ENCODE measurements at places on chromosomes 2 and 18.

DNA sequence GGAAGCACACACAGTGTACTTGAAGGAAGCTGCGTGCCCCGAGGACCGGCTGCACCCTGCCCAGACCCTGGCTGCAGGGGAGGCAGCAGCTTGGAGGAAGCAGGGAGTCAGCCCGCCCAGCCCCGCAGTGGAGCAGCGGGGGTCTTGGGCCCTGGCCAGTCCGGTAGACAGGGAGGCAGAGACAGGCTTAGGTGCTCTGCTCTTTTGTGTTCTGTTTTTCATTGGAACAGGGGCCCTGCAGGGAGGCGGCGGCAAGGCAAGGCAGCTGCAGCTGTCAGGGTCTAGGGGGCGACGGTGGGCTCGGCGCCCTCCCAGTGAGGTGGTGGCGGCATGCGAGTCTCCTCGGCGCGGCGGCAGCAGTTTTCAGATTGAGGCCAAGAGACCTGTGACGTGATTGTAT lies 53.3 kb upstream of the TFCP2L1 start:
- no peak for DNase-seq

GRCh38 chr2:98387478-98387877 lies 41.2 kb downstream of the CNGA3 start:
- DNase-seq, result no peak

- DNase-seq, result no peak
Measured at GRCh38 chr2:79717364-79718007, 204.6 kb downstream of the CTNNA2 start.

GRCh38 chr2:235206980-235207579 lies 255.3 kb downstream of the SH3BP4 start:
- DNase-seq, result no peak

- DNase-seq, result no peak
Measured at GRCh38 chr2:38095996-38096861, 20.3 kb upstream of the CYP1B1 start.

- no peak for DNase-seq
Measured at GRCh38 chr18:37442477-37442876, 123.1 kb downstream of the CELF4 start.

DNA sequence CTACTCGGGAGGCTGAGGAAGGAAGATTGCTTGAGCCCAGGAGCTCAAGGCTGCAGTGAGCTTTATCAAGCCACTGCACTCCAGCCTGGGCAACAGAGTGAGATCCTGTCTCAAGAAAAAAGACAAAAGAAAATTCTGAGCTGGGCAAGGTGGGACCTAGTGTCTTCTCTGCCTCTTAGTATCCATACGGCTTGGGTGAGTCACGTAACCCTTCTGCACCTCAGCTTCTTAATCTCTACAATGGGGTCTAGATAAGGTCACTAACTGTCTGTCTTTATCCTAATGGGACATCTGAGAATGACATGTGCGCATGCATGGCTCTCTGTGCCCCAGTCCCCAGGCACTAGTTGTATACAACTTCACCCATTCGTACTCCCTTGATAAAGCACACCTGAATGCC lies 53.4 kb upstream of the TLK1 start:
- no peak for DNase-seq

DNA sequence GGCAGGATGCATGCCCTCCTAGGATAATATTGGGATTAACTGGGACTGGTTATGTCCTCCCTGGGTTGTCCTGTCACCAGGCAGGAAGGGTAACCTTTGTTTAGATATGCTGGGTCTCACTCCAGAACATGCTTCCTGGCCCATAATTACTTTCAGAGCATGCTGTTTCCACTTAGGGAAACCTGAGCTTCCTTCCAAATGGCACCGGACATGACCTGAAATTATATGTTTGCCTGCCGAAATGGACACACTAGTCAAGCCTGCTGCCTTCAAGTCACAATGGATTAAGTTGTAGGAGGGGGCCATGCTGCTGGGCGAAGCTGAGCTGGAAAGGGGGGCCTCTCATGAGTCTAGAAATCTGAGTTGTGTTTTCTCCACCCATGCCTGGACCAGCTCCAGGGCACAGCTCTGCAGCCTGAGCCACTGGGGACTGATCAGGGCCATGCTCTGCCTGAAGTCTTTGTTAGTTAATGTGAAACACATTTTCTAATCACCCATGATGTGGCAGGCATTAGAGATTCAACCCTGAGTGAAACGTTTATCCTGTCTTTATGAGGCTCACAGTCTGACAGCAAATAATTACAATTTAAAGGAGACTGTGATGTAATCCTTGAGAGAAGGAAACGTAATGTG lies 273.3 kb downstream of the TNS1 start:
- DNase-seq, result no peak

- no peak for DNase-seq
Measured at GRCh38 chr2:83887757-83888156, 571.3 kb downstream of the SUCLG1 start.

DNA sequence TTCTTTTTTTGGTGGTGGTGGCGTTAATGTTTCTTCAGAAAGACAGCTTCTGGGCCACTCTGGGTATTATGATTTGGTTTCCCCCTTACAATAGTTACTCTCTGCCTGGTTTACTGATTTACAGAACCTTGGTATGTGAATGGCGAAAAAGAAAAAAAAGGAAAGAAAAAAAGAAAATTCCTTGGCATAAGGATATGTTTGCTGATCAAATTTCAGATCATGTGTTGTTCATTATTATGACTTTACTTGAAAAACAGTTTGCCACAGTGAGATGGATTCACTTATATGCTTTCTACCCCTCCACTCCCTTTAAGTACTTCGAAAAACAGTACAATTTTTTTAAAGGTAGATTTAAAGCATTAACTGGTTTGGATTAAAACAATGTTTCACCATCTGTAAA lies 21.0 kb downstream of the BCL11A start:
- DNase-seq, result no peak

DNA sequence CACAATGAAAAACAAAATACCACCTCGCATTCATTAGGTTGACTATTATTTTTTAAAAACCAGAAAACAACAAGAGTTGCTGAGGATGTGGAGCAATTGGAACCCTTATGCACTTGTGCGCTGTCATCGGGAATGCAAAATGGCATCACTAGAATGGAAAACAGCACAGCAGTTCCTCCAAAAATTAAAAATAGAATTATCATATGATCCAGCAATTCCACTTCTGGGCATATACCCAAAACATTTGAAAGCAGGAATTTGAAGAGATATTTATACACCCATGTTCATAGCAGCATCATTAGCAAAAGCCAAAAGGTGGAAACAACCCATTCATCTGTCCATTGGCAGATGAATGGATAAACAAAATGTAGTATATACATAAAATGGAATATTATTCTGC lies 11.9 kb upstream of the NMUR1 start:
- no peak for DNase-seq

GRCh38 chr2:128391679-128392078 lies 73.0 kb upstream of the HS6ST1 start:
- DNase-seq, result no peak

DNA sequence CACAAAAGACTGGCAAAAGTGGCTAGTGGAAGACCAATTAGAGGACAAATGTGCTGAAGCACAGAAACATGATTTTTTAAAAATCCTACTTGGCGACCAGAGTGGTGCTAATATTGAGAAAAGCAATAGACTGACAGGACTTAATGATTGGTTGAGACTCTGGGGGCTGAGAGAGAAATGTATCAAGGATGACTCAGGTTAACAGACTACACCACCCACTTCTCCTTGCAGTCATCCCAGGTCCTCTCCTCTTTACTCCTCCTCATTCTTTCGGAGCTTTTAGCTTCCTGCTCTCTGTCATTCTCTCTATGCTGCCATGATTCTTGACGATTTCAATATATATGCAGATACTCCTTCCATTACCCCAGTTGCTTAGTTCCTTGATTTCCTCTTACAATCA lies 54.6 kb upstream of the CYTIP start:
- no peak for DNase-seq

GRCh38 chr2:238093181-238094140 lies 6.7 kb upstream of the ESPNL start:
- no peak for DNase-seq

DNA sequence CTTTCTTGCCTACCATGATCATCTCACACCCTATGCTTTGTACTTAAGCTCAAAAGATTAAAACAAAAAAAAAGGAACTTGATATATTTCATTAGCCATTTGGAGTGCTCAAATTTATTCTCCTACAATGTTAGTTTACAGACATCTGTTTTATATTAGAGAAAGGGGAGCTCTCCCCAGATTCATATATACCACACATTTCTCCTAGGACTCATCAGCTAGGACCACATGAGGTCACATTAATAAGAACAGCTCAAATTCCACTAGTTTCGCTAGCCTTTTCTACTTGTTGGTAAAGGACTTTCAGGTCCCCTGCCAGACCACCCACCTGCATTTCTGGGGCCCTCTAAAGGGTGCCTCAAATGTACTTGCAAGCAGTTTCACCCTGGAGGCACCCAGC lies 151.2 kb upstream of the MMADHC start:
- DNase-seq, result no peak

DNA sequence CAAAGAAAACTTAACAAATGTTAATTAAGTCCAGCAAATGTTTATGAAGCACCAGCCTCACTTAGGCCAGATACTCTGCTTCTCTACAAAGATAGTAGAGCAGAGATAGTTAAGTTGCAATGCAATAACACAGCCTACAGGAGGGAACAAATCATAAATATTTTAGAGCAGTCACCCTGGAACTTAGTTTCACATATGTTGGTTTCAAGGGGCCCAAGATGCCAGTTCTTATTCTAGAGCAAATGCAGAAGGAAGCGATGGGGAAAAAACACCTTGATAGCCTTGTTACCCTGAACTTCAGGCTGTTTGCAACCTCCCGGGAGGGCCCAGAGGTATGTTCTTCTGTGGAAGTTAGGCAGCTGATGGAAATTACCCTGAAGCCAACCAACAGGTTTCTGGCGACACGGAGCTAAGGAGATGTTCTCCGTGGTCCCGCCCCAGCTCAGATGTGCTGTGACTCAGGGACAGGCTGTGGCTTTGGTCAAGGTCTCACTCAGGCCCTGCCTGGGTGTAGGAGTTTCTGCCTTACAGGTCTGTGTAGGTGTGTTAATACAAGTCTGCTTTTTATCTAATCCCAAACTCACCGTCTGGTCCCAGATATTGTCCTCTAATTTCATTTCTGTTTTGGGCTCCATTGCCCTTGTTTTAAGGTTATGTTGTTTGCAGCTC lies 3.8 kb downstream of the CTIF start:
- no peak for DNase-seq

- DNase-seq, result no peak
Measured at GRCh38 chr2:208326016-208326415, 60.0 kb downstream of the PIKFYVE start.

GRCh38 chr2:120385355-120386127 lies 39.6 kb downstream of the INHBB start:
- DNase-seq, result no peak

Measured in NCI-H2081 treated with DMSO at 0.1 percent for 48 hours (cell line).